ENCODE measurements at places on chromosomes 1 and 21.
A peak's percentile ranks its signal among the peaks of the same experiment; 100 is the strongest.

GRCh38 chr1:175482071-175482451 lies 261.3 kb downstream of the TNR start:
- DNase-seq, result no peak

- DNase-seq, result no peak
Measured at GRCh38 chr1:12507631-12508030, 110.4 kb downstream of the DHRS3 start.

DNA sequence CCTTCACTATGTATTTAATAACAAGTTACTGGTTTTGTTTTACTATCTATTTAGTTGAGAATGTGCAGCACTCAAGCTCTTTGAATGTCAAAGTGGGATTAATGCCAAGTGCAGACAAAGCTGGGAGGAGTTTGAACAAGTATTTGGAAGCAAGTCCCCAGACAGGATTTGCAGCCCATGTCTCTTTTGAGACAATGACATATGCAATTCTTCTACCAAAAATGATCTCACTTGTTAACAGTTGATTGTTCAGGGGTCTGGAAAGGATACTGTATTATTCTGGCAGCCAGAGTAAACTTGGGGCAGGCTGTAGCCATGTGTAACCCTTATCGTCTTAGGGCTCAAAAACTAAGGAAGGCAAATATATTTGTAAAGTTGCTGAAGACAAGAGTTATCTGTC lies 15.8 kb downstream of the COLGALT2 start:
- DNase-seq, result no peak

GRCh38 chr1:30794260-30794659 lies 36.7 kb upstream of the LAPTM5 start:
- DNase-seq, result no peak

GRCh38 chr1:66250075-66250474 lies 283.9 kb upstream of the SGIP1 start:
- DNase-seq, result no peak

- DNase-seq, result peak; percentile 52
Measured at GRCh38 chr1:231591466-231591865, 35.1 kb upstream of the DISC1 start.

DNA sequence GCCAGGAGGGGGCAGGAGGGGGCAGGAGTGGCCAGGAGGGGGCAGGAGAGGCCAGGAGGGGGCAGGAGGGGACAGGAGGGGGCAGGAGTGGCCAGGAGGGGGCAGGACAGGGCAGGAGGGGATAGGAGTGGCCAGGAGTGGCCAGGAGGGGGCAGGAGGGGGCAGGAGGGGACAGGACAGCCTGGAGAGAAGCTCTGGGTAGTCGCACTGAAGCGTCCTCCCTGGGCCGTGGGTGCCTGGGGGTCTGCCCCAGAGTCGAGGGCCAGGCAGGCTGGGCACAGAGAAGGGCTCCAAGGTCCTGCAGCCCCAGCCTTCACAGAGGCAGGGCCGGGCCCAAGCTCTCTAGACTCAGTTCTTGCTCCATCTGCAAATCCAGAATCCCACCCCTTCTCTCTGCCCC lies 22.9 kb downstream of the MEGF6 start:
- no peak for DNase-seq

DNA sequence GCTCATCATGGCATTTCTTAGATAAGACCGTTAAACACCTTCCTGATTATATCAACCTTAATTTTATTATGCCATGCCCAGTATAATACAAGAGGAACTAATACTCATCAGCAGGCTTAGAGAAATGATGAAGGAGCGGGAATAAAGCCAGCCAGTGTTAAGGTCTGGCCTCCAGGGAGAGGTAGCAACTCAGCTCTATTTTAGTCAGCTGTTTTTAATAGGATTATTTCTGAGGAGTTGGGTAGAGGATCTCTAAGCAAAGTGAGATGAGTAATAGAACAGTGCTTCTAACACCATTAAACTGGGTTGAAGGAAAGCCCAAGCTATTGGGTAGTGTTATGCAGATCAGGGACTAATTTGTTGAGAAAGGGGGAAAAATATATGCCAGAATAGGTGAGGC lies 921.5 kb downstream of the TTLL7 start:
- no peak for DNase-seq

DNA sequence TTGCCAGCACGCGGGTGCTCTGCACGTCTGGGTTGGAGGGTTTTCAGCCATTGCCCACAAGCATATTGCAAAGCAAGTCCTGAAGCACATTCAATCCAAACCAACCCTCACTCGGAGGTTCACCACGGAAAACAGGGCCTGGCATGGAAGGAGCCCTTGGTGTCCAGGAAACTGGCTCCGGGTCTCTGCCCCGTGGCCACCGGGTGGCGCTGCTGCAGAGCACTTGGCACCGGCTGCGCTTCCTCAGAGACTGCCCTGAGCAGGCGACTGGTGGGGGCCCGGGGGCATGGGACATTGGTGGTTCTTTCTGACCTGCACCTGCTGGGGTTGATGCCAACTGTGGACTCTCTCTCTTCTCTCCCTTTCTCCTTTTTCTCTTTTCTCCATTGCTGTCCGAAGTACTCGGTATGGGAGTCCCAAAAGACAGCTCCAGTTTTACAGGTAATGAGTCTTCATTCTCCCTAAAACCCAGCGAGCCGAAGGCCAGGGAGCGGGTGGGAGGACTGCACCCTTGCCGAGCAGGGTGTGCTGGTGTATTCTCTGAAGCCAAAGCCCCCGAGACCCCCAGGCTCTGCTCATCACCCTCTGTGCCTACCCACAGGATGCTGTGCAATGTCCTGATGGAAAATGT lies 4.1 kb upstream of the KCNAB2 start:
- DNase-seq, result no peak

GRCh38 chr1:3313576-3313950 lies 140.9 kb upstream of the ARHGEF16 start:
- DNase-seq, result no peak

DNA sequence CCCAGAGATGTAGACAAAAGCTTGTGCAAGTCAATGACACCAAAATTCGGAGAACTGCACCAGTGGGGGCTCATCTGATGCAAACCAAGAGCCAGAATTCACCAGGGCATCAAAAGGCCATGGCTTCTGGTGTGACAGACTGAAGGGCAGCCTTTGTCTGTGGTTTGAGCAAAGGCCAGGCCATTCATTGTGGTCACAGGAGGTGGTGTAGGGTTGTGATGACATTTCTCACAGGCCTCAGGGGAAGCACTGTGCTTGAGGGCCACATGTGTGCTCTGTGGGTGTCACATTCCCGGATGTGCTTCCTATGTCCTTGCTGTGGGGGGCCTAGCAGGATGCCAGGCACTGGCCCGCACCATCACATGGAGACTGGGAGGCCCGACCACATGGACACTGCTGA lies 22.5 kb upstream of the KCNE1 start:
- DNase-seq, result no peak

DNA sequence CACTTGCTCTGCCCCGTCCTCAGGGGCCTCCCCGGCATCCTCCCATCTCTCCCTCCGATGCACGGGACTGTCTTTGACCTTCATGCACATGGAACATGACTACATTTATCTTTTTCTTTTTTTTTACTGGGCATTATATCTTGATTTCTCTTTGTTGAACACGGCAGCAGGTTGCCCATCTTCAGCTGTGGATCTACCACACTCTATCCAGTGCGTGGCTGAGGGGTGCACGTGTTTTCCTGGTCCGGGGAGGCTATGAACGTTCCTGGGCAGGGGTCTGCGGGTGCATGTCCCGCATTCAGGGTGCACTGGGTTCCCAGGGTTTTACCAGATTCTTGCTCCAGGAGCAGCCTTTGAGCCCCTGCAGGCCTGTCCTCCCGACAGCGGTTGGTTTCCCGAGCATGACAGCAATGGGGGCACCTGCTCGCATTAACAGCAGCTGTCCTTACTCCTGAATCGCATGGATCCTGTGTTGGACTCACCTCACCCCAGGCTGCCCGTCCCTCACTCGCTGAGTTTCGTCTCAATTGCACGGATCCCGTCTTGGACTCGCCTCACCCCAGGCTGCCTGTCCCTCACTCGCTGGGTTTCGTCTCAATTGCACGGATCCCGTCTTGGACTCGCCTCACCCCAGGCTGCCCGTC lies 7.4 kb downstream of the POFUT2 start:
- no peak for DNase-seq

DNA sequence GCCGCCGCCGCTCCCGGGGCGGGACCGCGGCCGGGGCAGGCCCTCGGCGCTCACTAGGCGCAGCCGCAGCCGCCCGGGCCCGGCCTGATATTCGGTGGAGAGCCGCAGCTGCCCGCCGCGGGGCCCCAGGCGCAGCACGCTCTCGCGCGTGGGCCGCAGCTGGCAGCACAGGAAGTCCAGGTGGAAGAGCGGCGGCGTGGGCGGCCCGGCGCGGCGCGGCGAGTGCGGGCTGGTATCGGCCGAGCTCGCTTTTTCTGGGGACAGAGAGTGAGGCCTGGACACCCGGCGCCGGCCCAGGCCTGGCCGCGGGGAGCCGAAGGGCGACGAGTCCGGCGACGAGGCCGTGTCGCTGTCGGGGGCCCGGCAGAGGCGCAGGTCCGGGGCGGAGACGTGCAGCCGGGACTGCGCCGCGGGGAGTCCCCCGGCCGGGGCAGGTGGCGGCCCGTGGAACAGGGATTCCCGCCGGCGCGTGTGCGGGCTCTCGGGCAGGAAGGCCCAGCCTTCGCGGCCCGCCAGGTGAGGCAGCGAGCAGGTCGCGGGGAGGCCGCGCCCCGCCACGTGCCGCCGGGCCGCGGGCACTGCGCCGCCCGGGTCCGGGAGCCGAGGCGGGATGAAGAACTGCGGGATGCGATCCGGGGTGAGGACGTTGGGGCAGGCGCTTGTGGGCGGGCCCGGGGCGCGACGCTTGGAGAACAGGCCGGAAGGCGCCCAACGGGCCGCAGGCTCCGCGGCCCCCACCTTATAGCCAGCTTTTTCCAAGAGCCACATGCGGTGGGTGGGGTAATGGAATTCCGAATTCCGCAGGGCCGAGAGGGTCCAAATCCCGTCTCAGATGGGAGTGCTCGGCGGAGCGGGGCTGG lies 1.2 kb downstream of the C2CD4D start:
- no peak for DNase-seq

- no peak for DNase-seq
Measured at GRCh38 chr1:170215072-170215885, 69.5 kb downstream of the NTMT2 start.

- DNase-seq, result no peak
Measured at GRCh38 chr1:211280910-211281309, 21.7 kb downstream of the RCOR3 start.

DNA sequence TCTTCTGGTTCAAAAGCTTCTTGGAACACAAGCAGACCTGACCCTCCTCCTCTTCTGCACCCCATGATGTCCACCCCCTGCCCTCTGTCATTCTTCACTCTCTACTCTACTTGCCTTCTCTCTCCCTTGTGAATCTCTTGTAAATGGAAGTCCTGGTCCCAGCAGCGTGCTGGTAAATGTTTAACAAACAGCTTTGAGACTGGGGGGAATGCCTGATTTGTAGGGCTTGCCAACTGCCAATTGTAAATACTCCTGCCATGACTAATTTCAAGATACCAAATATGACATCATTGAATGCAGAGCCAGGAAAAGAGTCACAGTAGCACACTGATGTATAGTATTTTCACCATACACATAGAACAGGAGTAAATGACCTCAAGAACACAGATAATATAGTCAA lies 40.9 kb upstream of the LRRN2 start:
- DNase-seq, result peak; percentile 18

DNA sequence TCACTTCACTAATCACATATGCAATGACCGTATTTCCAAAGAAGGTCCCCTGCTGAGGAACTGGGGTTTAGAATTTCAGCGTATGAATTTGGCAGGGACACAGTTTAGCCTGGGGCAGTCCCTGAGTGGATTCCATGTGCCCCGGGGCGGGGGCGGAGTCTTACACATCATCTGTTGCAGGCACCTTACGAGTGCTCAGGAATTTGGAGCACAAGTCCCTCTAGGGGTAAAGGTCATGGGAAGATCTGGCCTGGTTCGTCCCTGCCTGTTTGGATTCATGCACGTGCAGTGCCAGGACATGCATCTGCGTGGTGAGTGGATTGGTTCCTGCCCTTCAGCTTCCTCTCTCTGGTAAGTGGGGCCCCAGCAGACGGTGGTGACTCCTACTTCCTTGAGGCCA lies 208.3 kb upstream of the C1orf174 start:
- no peak for DNase-seq

DNA sequence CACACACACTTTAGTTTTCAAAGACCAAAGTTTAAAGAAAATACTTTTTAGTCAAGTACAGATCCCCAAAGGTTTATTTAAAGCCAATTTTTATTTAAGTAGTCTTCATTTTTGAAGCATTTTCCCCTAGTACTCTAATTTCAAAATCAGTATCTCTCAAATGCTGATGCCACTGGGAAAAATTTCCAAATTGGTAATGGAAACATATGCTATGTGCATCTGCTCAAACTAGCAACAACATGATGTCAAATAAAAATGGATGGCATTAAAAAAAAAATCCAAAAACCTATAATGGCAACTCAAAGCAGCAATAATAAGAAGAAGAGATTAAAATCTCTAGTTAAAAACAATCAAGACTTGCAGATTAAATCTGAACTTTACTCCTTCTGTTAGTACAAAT lies 58.6 kb downstream of the ZNHIT6 start:
- no peak for DNase-seq

DNA sequence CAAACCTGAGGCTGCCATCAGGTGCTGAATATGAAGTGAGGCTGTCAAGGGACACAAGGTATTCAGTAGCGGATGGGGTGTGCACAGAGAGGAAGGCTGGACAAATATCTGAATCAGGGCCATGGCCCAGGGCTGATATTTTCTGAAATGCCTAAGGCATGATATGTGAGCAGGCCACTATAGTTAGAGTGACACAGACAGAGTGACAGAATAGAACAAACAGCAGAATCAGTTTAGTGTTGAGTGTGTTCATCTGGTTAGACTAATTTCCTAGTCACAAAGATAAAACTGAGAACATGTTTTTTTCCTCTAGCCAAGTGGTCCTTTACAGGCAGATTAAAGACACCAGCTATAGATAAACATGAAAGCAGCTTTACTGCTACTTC lies 3.9 kb downstream of the OVAAL start:
- DNase-seq, result no peak

DNA sequence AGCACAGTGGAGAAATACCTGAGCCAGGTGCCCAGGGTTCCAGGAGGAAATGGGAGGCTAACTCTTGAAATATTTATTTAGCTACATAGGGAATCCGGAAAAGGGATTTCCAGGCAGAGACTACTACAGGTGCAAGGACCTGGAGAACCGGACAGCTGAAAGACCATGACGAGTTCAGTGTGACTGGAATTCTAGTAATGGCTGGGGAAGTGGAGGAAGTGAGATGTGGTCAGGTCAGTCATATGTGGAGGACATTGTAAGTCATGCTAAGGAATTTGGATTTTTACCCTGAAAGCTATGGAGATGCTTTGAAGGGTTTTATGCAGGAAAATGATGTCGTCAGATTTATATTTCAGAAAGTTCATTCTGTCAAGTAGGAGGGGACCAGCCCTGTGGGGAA lies 1.8 kb downstream of the CAP1 start:
- no peak for DNase-seq

DNA sequence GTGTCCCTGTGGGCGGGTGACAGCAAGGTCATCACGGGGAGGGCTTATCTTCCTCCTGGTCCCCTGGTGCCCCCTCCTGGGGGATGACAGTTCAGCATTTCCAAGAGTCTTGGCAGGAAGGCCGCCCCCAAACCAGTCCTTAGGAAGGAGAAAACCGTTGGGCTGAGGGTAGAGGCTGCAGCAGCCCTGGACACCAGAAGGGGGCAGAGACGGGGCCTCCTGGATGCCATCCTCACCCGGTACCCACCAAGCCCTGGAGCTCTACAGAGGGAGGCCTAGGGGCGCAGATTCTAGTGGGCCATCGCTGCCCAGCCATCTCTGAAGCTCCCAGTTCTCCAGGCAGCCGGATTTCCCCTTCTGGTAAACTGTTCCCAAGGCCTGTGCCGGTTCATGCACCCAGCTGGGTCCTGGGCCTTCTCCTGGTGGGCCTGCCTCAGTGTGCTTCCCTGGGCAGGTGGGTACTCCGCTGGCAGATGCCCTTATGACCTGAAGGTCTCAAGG lies 14.8 kb upstream of the ZNF669 start:
- DNase-seq, result peak; percentile 26
